Ecto neural progenitor cell (in vitro differentiated cells): ENCODE measurements at places on chromosomes 12 and 14.
A peak's percentile ranks its signal among the peaks of the same experiment; 100 is the strongest.

DNA sequence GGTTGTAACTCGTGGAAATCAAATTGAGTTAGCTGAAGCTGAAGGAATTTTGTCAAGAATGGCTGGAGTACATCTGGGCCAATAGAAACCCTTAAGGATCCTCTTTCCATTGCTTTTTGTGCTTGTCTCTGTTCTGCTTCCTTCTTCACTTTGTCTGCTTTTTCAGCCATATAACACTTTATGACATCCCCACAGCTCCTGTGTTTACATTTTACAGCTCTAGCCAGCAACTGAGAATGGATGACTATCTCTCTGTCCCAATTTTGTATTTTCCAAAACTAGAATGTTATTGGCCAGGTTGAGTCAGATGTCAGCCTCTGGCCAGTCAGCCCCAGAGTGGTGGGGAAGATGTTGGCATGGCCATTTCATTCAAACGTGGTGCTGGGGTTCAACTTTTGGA, 57.6 kb downstream of the PELI2 start:
- no peak for DNase-seq

DNA sequence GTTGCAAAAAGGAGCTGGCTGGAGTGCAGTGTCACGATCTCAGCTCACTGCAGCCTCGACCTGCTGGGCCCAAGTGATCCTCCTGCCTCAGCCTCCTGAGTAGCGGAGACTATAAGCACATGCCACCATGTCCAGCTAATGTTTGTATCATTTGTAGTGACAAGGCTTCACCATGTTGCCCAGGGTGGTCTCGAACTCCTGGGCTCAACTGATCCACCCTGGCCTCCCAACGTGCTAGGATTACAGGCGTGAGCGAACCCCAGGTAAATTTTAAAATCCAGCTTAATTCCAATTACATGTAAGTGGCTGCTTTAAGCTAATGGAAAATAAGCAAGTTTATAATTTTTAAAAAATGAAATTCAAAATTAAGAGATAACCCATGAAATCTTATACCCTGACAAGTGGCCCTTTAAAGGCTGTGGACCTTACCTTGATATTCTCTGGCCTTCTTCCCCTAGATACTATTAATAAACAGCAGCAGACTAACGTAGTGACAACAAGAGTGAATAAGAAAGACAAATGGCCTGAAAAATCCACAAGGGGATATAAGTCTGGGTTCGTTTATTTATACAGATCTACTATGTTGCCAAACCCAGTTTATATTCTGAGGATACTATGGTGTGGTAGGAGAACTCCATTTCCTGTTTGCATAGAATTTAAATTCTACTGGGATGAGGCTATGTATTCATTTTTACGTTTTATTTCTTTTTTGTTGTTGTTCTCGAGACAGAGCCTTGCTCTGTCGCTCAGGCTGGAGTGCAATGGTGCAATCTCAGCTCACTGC, 25.6 kb upstream of the SLC2A3 start:
- no peak for DNase-seq

DNA sequence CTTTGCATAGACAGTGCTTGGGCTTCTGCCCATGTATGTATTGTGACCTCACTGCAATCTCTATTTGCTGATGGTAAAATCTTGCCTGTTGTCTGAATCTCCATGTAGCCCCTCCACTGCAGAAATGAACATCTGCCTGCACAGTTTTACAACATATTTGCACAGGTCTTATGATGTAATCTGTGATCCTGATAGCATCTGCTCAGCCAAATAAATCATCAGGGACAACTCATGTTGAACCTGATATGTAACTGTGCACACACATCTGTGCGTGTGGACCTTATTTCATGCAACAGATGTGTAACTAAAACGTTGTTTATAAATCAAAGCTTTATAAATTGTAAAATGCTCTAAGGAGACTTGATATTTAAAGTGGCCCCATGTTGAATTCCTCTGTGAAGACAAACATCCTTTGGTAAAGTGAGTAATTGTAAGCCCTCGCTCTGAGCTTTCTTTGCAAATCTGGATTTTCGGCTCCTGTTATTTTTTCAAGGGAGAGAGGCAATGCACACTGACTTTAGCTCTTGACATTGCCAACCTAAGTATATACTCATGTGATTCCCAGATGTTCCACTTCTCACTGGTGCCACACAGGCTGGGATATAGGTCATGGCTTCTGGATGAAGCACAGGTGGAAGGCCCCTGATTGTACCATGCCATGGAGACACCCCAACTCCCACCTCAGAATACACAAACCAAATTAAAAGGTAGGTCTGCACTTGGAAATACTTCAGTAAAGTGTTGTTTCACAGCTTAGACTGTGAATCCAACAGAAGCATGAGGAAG, 371.3 kb downstream of the GRIN2B start:
- DNase-seq: no peak

DNA sequence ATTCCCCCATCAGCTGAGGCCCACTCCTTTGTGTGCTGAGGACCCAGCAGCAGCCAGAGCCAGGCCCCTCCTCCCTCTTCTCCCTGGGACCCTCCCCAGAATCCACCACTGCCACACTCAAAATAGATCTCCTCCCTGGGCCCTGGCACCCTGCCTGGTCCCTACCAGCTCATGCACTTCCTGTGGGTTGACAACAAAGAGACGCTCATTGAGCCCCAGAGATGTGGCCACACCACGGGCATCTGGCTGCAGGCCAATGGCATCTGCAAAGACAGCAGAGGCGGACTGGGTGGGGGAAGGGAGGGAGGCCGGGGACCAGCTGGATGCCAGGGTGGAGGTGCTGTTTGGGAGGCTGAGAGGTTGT, 16.0 kb upstream of the ENDOU start:
- DNase-seq: no peak

GRCh38 chr12:51534216-51535074, 56.6 kb upstream of the SCN8A start:
- no peak for DNase-seq

- DNase-seq: no peak
These were observed 6.5 kb downstream of the CLSTN3 start for GRCh38 chr12:7136676-7137075.

DNA sequence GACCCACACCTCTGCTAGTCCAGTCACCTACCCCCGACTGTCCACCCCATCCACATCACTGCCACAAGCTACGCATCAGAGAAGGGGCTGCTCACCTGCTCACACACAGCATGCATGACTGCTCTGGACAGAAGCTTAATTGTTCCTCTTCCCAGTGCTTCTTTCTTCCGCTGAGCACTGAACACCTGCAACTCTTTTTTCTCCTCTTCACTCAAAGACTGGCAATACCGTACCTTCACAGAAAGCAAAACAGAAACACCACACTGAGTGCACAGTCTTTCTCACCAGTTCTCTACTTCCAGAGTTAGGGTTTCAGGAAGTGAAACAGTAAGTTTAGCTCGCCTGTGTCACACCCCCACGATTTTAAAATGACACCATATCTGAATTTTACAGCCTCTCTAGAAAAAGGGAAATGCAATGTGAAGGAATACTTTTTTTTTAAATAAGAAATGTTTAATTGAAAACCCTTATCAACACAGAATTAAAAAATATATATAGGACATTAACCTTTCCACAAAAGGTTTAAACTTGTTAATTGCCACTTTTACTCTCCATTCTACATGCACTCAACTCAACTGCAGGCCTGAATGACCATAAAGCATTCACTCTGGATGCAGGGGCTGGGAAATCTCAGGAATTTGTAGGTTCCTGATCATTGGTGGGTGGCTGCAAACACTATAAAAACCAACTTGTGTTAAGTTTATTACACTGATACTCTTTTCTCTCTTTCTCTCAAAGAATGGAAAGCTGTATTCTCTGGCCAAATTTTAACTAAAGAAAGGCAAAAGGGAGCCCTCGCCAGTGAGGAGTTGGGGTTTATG, 120.0 kb downstream of the PRICKLE1 start:
- no peak for DNase-seq

DNA sequence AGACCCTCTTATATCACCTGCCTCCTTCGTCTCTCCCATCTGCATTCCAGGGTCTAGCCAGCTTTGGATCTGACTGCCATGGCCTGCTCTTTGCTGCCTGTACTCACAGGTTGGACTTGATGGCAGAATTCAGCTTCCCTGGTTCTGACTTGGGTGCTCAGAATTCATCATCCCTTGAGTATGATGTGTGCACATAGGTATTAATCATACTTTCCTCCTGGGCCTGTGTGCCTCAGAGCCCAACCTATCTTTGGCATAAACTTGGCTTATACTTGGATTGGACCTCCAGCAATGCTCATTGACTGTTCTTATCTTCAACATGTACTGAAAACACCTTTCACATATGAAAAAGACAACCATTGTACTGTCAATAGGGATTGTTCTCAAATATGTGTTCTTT, 70.7 kb upstream of the LMNTD1 start:
- no peak for DNase-seq

- DNase-seq: peak; percentile 45
These were observed 7.1 kb downstream of the DTX1 start for GRCh38 chr12:113063396-113064350.

- DNase-seq: no peak
These were observed 246.2 kb upstream of the GRIP1 start for GRCh38 chr12:66925083-66925482.

GRCh38 chr12:131803961-131804521, 24.2 kb upstream of the MMP17 start:
- no peak for DNase-seq

DNA sequence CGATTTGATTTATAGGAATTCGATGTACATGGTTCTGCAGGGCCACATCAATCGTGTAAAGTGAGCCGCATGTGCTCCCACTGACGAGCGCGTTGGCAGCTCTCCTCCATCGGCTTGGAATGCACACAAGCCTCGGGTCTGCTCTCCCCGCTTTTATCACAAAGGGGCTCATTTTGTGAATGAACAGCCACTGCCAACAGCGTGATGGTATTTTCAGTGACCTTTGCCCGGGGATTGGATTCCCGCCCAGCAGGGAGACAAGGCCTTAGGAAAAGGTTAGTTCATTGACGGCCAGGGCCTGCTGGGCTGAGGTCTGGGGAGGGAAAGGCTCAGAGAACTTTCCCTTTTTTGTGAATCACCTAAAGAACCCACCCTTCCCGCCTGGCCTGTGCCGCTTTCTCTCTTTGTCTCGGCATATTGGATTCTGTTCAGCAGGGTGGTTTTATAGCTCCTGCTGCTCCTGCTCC, 232.1 kb downstream of the MSRB3 start:
- DNase-seq: peak; percentile 92

GRCh38 chr14:54646626-54647025, 79.7 kb downstream of the SAMD4A start:
- DNase-seq: no peak

GRCh38 chr14:72737560-72737943, 156.3 kb downstream of the DPF3 start:
- peak; percentile 22 for DNase-seq

DNA sequence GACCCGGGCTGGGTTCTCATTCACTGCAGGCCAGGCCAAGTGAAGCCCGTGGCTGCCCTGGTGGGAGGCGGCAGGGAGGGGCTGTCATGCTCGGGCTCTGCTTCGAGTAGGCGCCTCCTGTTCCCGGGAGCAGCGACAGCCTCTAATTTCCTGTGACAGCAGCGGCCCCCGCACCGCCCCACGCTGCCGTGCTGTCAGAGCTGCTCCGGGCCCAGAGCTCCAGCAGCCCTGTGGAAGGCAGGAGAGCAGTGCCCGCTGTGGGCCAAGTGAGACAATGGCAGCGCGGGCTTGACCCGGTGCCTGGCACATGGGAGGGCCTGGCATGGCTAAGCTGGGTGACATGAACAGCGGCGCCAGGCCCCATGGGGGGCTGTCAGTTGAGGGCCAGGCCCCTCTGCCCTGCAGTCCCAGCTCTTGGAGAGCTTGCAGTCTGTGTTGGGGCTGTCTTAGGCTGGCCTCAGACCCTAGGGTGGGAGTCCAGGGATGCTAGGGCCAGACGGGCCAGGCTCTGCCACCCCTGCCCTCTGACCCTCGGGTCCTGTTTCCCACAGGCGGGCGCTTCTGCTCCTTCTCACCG, 5.1 kb downstream of the TRMT61A start:
- DNase-seq: no peak

GRCh38 chr14:61535032-61535431, 160.3 kb upstream of the HIF1A start:
- DNase-seq: no peak

DNA sequence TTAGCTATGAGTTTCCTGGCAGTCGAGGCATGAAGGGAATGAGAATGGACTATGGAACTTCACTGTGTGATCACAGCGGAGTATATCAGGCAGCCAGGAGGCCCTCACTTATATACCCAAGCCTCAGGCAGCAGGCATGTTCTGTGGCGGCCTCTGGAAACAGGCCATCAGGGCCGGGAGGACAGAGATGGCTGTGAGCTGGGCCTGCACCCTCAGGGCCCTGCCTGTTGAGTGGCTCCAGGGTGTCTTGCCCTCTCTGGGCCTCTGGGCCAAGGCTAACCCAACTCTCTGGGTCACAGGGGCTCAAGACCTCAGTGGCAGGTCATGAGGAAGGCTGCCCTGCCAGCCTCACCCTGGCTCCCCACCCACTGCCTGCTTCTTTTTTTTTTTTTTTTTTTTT, 33.9 kb upstream of the RCOR1 start:
- peak; percentile 40 for DNase-seq

DNA sequence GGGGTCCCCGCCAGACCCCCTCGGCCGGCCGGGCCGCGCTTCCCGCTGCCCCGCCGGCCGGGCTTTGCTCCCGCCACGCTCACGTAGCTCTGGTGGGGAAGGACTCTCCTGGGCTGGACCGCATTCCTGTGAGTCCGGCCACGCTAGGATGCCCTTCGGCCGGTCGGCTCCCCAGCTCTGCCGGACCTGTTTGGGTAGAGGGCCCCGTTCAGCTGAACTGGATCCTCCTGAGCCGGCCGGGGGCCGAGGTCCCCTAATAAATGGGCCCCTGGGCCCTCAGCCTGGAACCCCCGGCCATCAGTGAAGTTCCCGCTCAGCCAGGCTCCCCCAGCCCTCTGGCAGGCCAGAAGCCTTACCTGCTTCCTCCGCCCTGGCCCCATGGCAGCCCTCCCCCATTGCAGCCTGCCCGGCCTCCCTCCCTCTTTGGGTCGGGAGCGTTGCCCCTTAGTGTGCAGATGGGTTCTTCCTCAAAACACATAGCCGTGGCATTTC, 593 bp downstream of the UNC119B start:
- no peak for DNase-seq

GRCh38 chr12:96323906-96324305, 76.3 kb downstream of the CDK17 start:
- DNase-seq: no peak

DNA sequence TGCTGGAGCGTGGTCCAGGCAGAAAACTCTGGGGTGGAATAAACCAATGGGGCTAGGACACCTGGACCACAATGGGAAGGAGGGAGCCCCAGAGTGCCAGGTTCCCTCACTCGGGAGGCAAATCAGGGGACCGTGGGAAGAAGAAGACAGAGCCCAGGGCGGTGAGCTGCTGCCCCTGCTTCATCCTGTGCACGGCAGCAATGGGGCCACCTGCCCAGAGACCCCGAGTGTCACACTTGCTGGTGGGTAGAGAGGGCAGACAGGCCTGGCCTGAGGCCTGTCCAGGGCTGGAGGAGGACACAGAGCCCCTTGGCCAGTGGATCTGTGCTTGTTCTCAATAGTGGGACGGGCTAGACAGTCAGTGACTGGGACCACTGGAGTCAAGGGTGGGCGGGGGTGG, 58.2 kb downstream of the DIO3 start:
- DNase-seq: no peak

- DNase-seq: no peak
These were observed 30.1 kb downstream of the NRDE2 start for GRCh38 chr14:90301668-90302090.
